ENCODE measurements at places on chromosomes 7 and 10. TPM values are rescaled to one million over a fixed set of nuclear protein-coding genes. Genes with fewer than 3 reads are reported as not detected.
A peak's percentile ranks its signal among the peaks of the same experiment; 100 is the strongest.

DNA sequence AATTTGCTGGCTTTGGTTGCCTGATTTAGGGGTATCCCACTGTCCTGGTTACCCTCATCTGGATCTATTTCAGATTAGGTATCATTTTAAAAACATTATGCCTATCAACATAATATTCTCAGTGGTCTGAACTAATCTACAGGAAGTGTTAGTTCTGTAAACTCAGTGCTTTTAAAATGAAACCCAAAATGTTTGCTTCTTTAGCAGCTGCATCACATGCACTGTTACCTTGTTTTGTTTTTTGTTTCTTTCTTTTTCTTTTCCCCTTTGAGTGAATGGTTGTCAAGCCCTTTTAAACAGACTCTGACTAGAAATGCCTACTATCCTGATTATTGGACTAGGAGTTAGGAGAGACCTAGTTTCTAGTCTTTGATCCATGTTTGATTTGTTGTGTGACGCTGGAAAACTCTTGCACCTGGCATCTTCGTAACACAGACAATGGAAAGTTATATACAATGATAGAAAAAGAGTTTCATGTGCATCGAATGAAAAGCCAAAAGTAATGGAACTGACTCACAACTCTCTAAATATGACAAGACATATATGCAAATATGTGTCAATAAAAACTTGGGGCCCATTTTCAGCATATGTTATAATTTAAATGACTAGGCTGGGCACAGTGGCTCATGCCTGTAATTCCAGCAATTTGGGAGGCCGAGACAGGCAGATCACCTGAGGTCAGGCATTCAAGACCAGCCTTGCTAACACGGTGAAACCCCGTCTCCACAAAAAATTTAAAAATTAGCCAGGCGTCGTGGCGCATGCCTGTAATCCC, 52.3 kb upstream of the STRIP2 start:
- no peaks in the 10 kb centered on the region for H3K27me3 ChIP-seq
- DNase-seq = no peak
- peaks cover 15% of the 10 kb centered on the region for H3K36me3 ChIP-seq
- no peak overlapping the region for H3K4me3 ChIP-seq

Gene EN2
- total RNA-seq = not detected

- no peak for DNase-seq
- no peaks in the 10 kb centered on the region for H3K27me3 ChIP-seq
- H3K4me3 ChIP-seq = no peak overlapping the region
- peaks cover 35% of the 10 kb centered on the region for H3K4me1 ChIP-seq
These were observed 4.7 kb downstream of the ATP5MF start for GRCh38 chr7:99461221-99461620.

DNA sequence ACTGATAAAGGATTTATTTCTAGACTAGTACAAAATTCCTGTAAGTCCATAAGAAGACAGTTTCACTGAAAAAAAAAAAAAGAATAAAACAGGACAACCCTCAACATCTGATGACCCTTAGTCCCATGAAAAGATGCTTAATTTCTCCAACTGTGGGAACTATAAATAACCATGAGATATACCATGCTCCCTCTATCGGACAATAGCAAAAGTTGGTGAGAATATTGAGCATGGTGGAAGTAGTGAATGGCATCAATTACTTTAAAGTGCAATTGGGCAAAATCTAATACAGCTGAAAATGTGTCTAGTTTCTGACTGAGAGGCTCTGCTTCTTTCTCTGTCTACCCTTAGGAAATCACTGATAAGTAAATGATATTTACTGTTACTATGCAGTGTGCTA, 348.8 kb downstream of the SUGCT start:
- no peak overlapping the region for H3K4me3 ChIP-seq
- no peaks in the 10 kb centered on the region for H3K36me3 ChIP-seq
- DNase-seq = no peak
- no peak overlapping the region for H3K27ac ChIP-seq

GRCh38 chr10:8146650-8147049, 92.2 kb downstream of the GATA3 start:
- H3K27me3 ChIP-seq = peaks cover 17% of the 10 kb centered on the region
- H3K27ac ChIP-seq = no peak overlapping the region
- H3K4me1 ChIP-seq = peaks cover 8% of the 10 kb centered on the region
- DNase-seq = no peak

DNA sequence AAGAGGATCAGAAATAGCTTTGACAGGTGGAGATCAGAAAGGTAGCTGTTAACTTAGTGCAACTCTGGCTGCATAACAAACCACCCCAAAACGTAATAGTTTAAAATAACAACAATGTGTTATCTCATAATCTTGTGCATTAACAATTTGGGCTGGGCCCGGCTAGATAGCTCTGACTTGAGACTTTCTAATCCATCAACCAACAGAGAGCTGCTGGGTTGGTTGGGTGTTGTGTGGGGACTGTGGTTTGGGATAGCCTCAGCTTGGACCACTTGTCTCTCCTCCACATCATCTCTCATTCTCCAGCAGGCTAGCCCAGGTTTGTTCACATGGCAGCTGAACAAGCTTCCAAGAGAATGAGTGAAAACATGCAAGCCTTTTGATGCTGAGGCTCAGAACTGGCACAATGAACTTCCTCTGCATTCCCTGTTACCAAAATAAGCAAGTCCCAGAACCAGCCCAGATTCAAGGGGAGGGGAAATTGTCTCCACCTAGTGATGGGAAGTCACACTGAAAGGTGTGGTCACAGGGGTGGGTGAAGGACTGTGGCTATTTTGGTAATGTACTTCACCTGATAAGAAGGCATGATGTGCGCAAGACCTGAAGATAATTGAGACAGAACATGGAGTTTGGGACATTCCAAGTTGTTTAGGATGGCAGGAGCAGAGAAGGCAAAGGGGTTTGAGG, 20.4 kb upstream of the ASAH2 start:
- no peak for DNase-seq
- H3K4me1 ChIP-seq = no peaks in the 10 kb centered on the region
- H3K36me3 ChIP-seq = no peaks in the 10 kb centered on the region
- no peak overlapping the region for H3K27ac ChIP-seq

DNA sequence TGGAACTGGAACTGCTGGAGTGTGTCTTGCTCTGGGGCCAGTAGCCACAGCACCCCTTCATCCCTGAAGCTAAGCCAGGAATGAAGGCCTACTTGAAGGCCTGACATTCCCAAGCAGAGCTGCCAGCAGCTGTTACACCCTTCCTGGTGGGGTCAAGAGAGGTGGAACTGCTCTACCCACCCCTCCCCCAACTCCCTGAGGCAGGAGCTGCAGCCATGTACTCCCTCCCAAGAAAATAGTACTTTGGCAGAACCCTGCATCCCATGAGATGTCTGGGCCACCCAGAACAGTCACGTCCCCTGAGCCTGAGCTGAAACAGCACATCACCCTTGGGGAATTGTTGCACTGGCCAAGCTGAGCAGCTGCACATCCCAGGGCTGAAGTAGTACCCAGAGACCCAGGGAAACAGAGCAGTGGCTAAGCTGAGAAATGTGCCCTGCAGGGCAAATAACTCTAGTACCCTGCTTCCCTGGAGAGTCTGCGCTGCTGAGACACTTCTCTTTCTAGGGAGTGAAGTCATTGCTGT, 63.4 kb upstream of the PLA2G12B start:
- H3K4me1 ChIP-seq = peaks cover 31% of the 10 kb centered on the region
- DNase-seq = no peak
- no peaks in the 10 kb centered on the region for H3K27me3 ChIP-seq

GRCh38 chr10:5805711-5806110, 7.5 kb downstream of the GDI2 start:
- H3K4me3 ChIP-seq = no peak overlapping the region
- no peak overlapping the region for H3K27ac ChIP-seq
- DNase-seq = no peak

Gene NODAL
- total RNA-seq = not detected

Gene SPAM1
- not detected for total RNA-seq

DNA sequence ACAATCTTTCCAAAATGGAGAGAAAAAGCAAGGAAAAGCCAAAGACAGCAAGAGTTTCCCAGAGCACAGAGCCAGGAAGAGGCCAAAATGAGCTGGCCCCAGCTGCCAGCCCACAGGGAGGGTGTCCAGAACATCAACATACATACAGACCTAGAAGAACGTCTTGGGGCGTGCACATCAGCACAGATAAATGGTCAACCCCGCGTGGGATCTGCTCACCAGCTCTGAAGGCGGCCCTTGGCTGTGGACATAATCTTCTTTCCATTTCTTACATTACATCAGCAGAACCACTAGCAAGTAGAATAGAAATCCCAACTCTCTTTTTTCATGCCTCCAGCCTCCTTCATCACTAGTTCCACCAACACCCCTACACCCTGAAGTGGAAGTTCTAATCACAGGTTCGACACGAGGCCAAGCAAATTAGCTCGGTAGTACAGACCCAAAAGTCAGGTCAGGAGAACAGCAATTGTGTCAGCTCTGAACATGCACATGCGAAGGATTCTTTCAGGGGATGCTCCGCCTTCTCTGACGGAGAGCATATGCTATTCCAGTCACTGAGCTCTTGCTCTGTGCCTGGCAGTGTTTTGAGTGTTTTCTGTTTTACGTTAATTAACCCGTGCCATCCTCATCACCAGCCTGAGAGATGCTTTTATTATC, 16.4 kb downstream of the SH3PXD2A start:
- H3K4me3 ChIP-seq = no peak overlapping the region
- no peaks in the 10 kb centered on the region for H3K4me1 ChIP-seq
- peaks cover 4% of the 10 kb centered on the region for H3K27me3 ChIP-seq
- no peaks in the 10 kb centered on the region for H3K36me3 ChIP-seq

Gene SLC16A9
- total RNA-seq = 5.4 TPM

DNA sequence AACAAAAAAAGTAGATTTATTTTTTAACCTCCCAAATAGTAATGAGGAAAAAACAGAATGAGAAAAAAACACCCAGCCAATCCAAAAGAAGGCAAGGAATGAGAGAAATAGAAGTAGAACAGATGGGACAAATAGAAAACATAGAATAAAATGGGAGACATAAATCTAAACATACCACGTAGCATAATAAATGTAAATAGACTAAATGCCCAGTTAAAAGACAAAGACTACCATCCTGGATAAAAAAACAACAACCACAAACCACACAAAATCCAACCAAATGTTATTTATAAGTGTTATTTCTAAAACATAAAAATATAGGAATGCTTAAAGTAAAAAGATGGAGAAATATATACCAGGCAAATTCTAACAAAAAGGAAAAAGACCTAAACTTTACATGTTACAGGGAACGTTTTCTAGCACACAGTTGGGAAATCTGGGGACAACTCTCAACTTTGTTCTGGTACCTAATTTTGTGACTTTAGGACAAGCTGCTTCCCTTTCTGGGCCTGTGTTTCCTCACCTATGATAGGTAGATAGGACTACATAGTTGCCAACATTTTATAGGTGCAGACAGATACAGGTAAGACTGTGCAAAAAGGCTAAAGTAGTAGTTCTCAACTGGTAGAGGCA, 98.4 kb downstream of the SPDYE5 start:
- no peak overlapping the region for H3K4me3 ChIP-seq
- H3K27me3 ChIP-seq = no peaks in the 10 kb centered on the region
- no peak overlapping the region for H3K27ac ChIP-seq
- DNase-seq = no peak
- peaks cover 10% of the 10 kb centered on the region for H3K4me1 ChIP-seq
- no peaks in the 10 kb centered on the region for H3K36me3 ChIP-seq

DNA sequence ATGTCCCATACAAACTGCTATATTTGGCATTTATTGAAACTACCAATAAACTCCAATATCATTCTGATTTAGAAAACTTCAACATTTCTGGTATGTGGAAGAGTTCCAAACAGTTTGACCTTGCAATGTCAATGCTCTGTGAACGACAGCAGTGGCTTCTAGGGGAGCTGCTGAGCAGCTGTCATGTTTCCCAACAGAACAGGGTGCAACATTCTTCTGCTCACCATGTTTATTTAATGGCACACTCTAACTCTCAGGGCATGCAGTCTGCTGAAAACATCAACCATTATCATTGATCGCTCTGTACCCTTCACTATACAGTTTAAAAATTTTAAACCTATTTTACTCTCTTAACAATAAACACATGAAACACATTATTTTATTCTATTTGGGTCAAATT, 25.9 kb downstream of the LMOD2 start:
- H3K4me3 ChIP-seq = no peak overlapping the region
- H3K27ac ChIP-seq = no peak overlapping the region
- H3K36me3 ChIP-seq = peaks cover 4% of the 10 kb centered on the region
- DNase-seq = no peak
- H3K27me3 ChIP-seq = no peaks in the 10 kb centered on the region

GRCh38 chr10:61272781-61273180, 180.4 kb downstream of the TMEM26 start:
- no peaks in the 10 kb centered on the region for H3K36me3 ChIP-seq
- no peaks in the 10 kb centered on the region for H3K4me1 ChIP-seq
- no peak overlapping the region for H3K4me3 ChIP-seq
- H3K27me3 ChIP-seq = peaks cover 22% of the 10 kb centered on the region

- no peaks in the 10 kb centered on the region for H3K27me3 ChIP-seq
- DNase-seq = no peak
- no peak overlapping the region for H3K4me3 ChIP-seq
- no peak overlapping the region for H3K27ac ChIP-seq
- H3K4me1 ChIP-seq = no peaks in the 10 kb centered on the region
These were observed 511.4 kb downstream of the PTPRN2 start for GRCh38 chr7:158076215-158076614.

GRCh38 chr7:82247814-82248433, 195.7 kb downstream of the CACNA2D1 start:
- DNase-seq = no peak
- no peak overlapping the region for H3K27ac ChIP-seq
- no peaks in the 10 kb centered on the region for H3K27me3 ChIP-seq
- no peaks in the 10 kb centered on the region for H3K4me1 ChIP-seq
- no peak overlapping the region for H3K4me3 ChIP-seq

- no peaks in the 10 kb centered on the region for H3K4me1 ChIP-seq
- no peaks in the 10 kb centered on the region for H3K36me3 ChIP-seq
- peaks cover 6% of the 10 kb centered on the region for H3K27me3 ChIP-seq
- DNase-seq = no peak
These were observed 104.9 kb downstream of the CDK14 start for GRCh38 chr7:90701021-90701420.

DNA sequence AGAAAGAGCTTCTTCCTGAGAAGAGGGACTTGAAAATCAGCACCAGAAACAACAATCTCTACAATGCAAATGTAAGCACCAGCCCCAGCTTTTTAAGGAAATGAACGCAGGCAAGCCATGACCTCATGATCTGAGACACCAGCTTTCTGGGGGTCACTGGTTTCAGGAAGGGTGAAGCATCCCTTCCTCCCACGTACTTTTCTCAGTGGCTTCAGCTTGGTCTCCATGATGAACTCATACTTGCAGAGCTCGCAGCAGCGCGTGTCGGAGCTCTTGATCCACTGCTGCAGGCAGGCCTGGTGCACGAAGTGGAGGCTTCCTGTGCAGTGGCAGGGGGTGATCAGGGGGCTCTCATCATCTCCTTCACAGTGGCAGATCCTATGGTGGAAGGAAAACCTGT, 87.0 kb downstream of the ALOX5 start:
- H3K27ac ChIP-seq = peak overlapping the region; percentile 37
- no peak for DNase-seq
- no peaks in the 10 kb centered on the region for H3K27me3 ChIP-seq
- no peak overlapping the region for H3K4me3 ChIP-seq
- peaks cover 39% of the 10 kb centered on the region for H3K36me3 ChIP-seq

- H3K4me1 ChIP-seq = no peaks in the 10 kb centered on the region
- H3K36me3 ChIP-seq = no peaks in the 10 kb centered on the region
- H3K27ac ChIP-seq = no peak overlapping the region
- H3K27me3 ChIP-seq = peaks cover 2% of the 10 kb centered on the region
- DNase-seq = no peak
- no peak overlapping the region for H3K4me3 ChIP-seq
These were observed 103.5 kb upstream of the CCDC6 start for GRCh38 chr10:60009710-60010383.

- H3K4me1 ChIP-seq = no peaks in the 10 kb centered on the region
- DNase-seq = no peak
- H3K27me3 ChIP-seq = no peaks in the 10 kb centered on the region
- no peak overlapping the region for H3K27ac ChIP-seq
These were observed 638.2 kb upstream of the IGFBP3 start for GRCh38 chr7:46559194-46559832.

Gene SUMF2
- total RNA-seq = 166 TPM
